NCI-H526 (cell line): ENCODE measurements at places on chromosomes 16 and 17.
A peak's percentile ranks its signal among the peaks of the same experiment; 100 is the strongest.

- no peak for DNase-seq
Observed at GRCh38 chr17:71412803-71413202, 708.0 kb upstream of the SOX9 start.

- no peak for DNase-seq
Observed at GRCh38 chr16:86138121-86139085, 239.4 kb downstream of the IRF8 start.

DNA sequence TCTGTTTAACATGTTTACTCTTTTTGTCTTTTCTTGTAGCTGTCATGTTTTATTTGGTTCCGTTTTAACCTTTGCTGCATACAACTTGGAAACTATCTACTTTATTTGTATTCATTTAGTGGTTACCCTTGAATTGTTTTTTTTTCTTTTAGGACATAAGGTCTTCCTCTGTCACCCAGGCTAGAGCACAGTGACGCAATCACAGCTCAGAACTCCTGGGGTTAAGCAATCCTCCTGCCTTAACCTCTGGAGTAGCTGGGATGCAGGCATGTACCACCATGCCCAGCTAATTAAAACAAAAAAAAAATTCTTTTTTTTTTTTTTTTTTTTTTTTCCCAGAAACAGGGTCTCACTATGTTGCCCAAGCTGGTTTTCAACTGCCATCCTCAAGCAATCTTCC, 29.8 kb upstream of the USP43 start:
- DNase-seq = no peak

DNA sequence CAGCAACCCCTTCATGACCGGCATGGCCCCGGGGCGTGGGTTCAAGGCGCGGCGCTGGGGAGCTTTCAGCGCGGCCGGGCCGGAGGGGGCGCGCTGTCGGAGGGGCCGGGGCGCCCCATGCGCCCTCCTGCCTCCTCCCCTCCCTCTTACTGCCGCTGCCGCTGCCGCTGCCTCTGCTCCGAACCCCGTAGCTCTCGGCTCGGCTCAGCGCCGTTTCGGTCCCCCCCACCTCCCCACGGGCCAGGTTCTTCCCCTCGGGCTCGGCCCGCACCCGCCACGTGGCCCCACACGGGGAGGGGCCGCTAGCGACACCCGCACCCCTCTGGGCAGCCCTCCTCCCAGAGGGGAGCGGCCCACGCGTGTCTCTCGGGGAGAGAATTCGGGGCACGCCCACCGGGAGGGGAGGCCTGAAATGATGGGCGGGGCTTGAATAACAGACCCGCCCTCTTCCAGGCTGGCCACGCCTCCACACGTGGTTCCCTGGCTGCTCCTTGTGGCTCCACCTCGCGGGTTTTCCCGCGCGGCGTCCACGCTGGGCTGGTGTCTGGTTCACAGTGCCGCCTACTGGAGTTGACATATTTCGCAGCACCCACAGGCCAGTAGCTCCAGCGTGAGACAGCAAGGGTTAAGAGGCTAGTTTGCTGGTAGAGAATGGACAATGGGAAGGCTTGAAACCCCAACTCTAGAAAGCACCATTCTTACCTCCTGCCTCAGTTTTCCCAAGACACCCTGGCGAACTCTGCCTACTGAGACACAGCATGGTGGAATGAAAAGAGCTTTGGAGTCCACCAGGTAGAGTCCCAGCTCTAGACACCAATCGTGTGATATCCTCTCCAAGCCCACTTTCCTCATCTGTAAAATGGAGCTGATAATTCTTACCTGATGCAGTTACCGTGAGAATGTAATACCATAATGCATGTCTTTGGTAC, at the start of gene KCNH4:
KCNH4 (minus strand) TSS at position 221 of the 929 bp plus-strand sequence; CDS start at position 24, 197 bp downstream.
- peak; percentile 92 for DNase-seq

DNA sequence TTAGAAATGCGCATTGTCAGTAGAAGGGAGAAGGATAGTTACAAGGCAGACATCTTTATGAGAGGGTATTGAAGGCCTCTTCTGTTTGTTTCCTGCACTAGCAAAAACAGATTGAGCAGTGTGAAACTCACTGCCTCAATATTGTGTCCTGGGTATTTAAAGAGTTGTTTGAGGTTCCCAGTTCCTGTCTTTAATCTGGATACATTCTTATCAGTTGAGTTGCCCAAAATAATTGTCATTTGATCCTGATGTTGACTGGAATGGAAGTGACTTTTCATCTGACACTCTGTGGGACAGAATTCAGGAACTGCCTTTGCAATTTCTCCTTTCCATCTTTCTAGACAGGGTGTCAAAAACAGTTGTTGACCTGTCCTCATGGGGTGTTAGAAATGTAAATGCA, 1.7 kb downstream of the ATP6V0A1 start:
- DNase-seq = no peak
